ENCODE measurements at places on chromosomes 7 and 10. TPM values are rescaled to one million over a fixed set of nuclear protein-coding genes. Genes with fewer than 3 reads are reported as not detected.
A peak's percentile ranks its signal among the peaks of the same experiment; 100 is the strongest.

NANOS1 gene
- 1.4 TPM for total RNA-seq

ABCA13 gene
- 0.12 TPM for total RNA-seq

TRAPPC14 gene
- 16.5 TPM for total RNA-seq

STOX1 gene
- total RNA-seq: 0.39 TPM

PLEKHS1 gene
- 0.29 TPM for total RNA-seq

DNA sequence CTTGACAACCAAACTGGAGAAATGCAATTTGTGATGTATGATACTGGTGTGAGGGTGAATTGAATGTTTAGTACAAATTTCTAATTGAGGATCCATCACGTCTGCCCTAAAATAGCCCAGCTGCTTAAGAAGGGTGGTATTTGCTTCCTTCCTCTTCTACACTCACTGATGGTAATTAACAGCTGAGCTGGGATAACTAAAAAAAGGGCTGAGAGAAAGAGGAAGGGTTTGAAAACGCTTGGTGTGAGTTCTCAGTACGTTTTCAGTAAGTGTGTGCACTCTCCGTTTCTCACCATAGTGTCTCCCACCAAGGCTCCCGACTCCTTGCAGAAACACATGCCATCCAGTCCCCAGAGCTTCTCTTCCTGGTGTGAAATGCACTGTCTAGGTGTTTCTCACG lies 54.3 kb downstream of the MAP3K8 start:
- H3K27me3 ChIP-seq: no peaks in the 10 kb centered on the region
- H3K4me1 ChIP-seq: no peaks in the 10 kb centered on the region
- no peak for DNase-seq
- no peaks in the 10 kb centered on the region for H3K36me3 ChIP-seq
- no peak overlapping the region for H3K4me3 ChIP-seq
- no peak overlapping the region for H3K27ac ChIP-seq

GRCh38 chr7:20834656-20835055 lies 48.0 kb upstream of the SP8 start:
- no peak for DNase-seq
- no peak overlapping the region for H3K27ac ChIP-seq
- no peaks in the 10 kb centered on the region for H3K4me1 ChIP-seq
- no peak overlapping the region for H3K4me3 ChIP-seq

DNA sequence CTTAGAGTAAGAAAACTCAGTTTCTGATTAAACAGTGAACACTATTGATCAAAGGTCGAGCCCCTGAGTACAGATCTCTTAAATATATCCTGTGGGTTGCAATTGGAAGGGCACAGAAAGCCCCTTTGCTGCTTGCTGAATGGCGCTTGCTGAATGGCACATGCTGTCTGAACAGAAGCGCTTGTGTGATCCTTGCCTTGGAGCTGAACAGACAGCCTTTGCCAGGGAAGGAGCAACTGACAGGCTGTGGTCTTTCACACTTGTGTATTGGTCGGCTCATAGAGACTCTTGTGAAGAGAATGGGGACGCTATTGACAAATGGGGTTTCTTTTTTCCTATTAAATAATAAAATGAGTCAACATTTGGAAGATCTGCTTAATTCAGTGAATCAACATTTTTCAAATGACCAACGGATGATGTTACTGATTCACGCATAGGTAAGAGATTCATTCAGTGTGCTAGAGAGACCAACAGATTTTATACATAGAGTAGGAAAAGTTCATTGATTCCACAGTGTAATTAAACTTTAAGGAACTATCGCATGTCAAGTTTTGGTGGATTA lies 99.4 kb upstream of the TNS3 start:
- DNase-seq: no peak
- H3K4me3 ChIP-seq: no peak overlapping the region
- H3K4me1 ChIP-seq: no peaks in the 10 kb centered on the region

- H3K36me3 ChIP-seq: no peaks in the 10 kb centered on the region
- no peaks in the 10 kb centered on the region for H3K27me3 ChIP-seq
- H3K4me1 ChIP-seq: no peaks in the 10 kb centered on the region
- no peak overlapping the region for H3K27ac ChIP-seq
Observed at GRCh38 chr7:11297764-11298163, 324.1 kb downstream of the PHF14 start.

- H3K27ac ChIP-seq: no peak overlapping the region
- DNase-seq: no peak
- H3K4me3 ChIP-seq: no peak overlapping the region
- H3K27me3 ChIP-seq: no peaks in the 10 kb centered on the region
- H3K36me3 ChIP-seq: no peaks in the 10 kb centered on the region
- H3K4me1 ChIP-seq: no peaks in the 10 kb centered on the region
Observed at GRCh38 chr7:34158368-34159153, 253.2 kb downstream of the BMPER start.

GRCh38 chr10:118465300-118465874 lies 123.3 kb upstream of the FAM204A start:
- no peaks in the 10 kb centered on the region for H3K36me3 ChIP-seq
- H3K4me3 ChIP-seq: no peak overlapping the region
- no peak for DNase-seq
- H3K4me1 ChIP-seq: no peaks in the 10 kb centered on the region
- H3K27me3 ChIP-seq: peaks cover 2% of the 10 kb centered on the region

GRCh38 chr10:129506101-129506797 lies 39.2 kb downstream of the MGMT start:
- H3K4me3 ChIP-seq: no peak overlapping the region
- no peak for DNase-seq
- no peak overlapping the region for H3K27ac ChIP-seq
- H3K36me3 ChIP-seq: no peaks in the 10 kb centered on the region
- H3K4me1 ChIP-seq: no peaks in the 10 kb centered on the region

GRCh38 chr7:46633630-46634240 lies 712.7 kb upstream of the IGFBP3 start:
- no peak overlapping the region for H3K4me3 ChIP-seq
- no peaks in the 10 kb centered on the region for H3K4me1 ChIP-seq
- H3K27ac ChIP-seq: no peak overlapping the region
- no peaks in the 10 kb centered on the region for H3K27me3 ChIP-seq
- no peak for DNase-seq
- no peaks in the 10 kb centered on the region for H3K36me3 ChIP-seq

GRCh38 chr7:142962991-142963390 lies 828 bp upstream of the KEL start:
- no peaks in the 10 kb centered on the region for H3K4me1 ChIP-seq
- no peak for DNase-seq
- H3K36me3 ChIP-seq: no peaks in the 10 kb centered on the region
- peaks cover 3% of the 10 kb centered on the region for H3K27me3 ChIP-seq

DNA sequence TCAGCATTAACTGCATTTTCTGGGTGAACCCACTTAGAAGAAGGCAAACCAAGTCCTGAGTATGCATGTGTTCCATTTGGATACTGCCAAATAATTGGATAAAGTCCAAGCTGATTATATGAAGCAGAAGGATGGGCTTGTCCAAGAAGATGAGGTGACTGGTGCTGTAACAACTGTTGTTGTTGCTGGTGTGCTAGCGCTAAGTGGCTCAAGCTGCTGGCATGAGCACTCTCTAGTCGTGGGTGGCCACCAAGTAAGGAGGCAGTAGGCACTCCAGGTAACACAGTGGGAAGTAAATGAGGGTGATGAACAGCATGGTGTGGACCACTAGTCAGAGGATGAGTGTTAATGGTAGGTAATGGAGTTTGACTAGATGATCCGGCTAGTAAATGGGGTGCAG lies 80.4 kb downstream of the NRBF2 start:
- peaks cover 3% of the 10 kb centered on the region for H3K4me1 ChIP-seq
- DNase-seq: no peak
- H3K27me3 ChIP-seq: no peaks in the 10 kb centered on the region
- no peaks in the 10 kb centered on the region for H3K36me3 ChIP-seq
- no peak overlapping the region for H3K4me3 ChIP-seq
- no peak overlapping the region for H3K27ac ChIP-seq

DNA sequence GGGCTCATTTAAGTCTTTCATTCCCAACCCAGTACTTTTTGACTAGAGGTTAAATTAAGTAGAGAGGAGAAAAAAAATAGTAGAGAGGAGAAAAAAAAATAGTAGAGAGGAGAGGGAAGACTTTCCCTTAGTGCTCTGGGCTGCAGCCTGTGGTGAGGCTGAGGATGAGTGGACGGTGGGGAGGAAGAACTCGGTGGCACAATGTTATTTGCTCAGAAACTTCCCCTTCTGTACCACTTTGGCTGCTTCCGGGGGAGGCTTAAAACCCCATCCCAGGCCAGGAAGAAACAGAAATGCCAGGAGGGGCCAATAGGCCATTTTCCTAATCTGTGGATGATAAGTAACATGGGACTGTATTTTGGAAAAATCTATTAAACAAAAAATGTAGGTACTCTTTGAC lies 14.6 kb upstream of the MLXIPL start:
- no peak overlapping the region for H3K27ac ChIP-seq
- no peaks in the 10 kb centered on the region for H3K4me1 ChIP-seq
- no peak for DNase-seq

DNA sequence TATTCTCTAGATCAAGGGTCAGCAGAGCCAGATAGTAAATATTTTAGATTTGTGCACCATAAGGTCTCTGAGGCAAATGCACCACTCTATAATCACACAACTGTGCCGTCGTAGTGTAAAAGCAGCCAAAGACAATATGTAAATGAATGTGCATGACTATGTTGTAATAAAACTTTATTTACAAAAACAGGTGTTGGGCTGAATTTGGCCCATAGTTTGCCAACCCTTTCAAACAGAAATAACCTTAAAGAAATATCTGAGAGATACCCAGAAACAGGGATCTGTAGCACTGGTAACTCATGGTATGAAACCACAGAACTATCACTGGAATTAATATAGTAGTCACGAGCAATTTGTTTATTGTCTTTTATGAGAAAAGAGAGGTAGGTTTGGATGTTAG lies 86.0 kb downstream of the ARID5B start:
- H3K36me3 ChIP-seq: peaks cover 3% of the 10 kb centered on the region
- H3K4me3 ChIP-seq: no peak overlapping the region
- no peaks in the 10 kb centered on the region for H3K4me1 ChIP-seq
- peak overlapping the region; percentile 61 for H3K27ac ChIP-seq
- DNase-seq: no peak

- no peaks in the 10 kb centered on the region for H3K27me3 ChIP-seq
- no peak for DNase-seq
- no peaks in the 10 kb centered on the region for H3K36me3 ChIP-seq
- H3K4me1 ChIP-seq: no peaks in the 10 kb centered on the region
- H3K27ac ChIP-seq: no peak overlapping the region
- no peak overlapping the region for H3K4me3 ChIP-seq
Observed at GRCh38 chr10:108490944-108491343, 1326.4 kb upstream of the SORCS1 start.

- H3K4me3 ChIP-seq: no peak overlapping the region
- DNase-seq: no peak
- no peaks in the 10 kb centered on the region for H3K4me1 ChIP-seq
- no peaks in the 10 kb centered on the region for H3K36me3 ChIP-seq
- H3K27me3 ChIP-seq: no peaks in the 10 kb centered on the region
Observed at GRCh38 chr10:49407151-49407550, 11.3 kb upstream of the DRGX start.

GRCh38 chr7:12777257-12777656 lies 89.8 kb downstream of the ARL4A start:
- H3K4me3 ChIP-seq: no peak overlapping the region
- no peak overlapping the region for H3K27ac ChIP-seq
- H3K4me1 ChIP-seq: no peaks in the 10 kb centered on the region
- H3K27me3 ChIP-seq: no peaks in the 10 kb centered on the region

DNA sequence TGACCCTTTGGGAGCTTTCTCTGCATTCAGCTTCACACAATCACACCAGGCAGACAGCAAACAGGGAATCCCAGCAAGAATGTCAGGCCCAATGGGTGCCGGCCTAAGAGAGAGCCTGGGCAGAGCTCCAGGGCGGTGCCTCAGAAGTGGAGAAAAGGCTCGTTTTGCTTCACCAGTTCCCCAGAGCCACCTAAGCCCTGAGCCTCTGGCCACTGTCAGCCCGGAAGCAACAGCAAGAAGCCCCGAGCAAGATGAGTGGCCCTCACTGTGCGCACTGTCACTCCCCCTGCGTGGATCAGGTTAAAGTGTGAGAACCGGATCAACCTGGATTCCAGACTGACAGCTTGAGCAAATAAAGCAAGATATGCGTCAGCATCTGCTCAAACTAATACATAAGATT lies 14.7 kb downstream of the CNPY1 start:
- no peaks in the 10 kb centered on the region for H3K27me3 ChIP-seq
- no peak overlapping the region for H3K4me3 ChIP-seq
- no peak overlapping the region for H3K27ac ChIP-seq

GRCh38 chr7:98215561-98216495 lies 4.6 kb downstream of the BHLHA15 start:
- peak; percentile 33 for DNase-seq
- no peak overlapping the region for H3K27ac ChIP-seq
- H3K36me3 ChIP-seq: no peaks in the 10 kb centered on the region
- no peaks in the 10 kb centered on the region for H3K4me1 ChIP-seq

DNA sequence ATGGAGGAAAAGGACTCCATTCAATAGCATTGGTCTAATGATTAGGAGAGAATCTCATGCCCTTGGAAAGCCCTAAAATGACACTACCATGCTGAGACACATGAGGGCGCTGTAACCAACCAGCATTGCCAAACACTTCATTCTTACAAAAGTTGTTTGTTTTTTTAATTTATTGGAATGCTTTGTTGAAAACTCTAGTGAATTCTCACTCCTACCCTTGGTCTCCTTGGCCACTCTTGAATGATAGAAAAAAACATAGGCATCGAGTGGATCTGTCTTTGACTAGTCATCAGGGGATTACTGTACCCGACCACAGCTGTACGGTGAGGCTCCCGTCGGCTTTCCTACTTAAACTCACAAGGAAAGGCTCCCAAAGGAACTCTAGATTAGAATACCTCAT lies 29.3 kb upstream of the ADD3 start:
- H3K36me3 ChIP-seq: no peaks in the 10 kb centered on the region
- peaks cover 13% of the 10 kb centered on the region for H3K4me1 ChIP-seq
- H3K4me3 ChIP-seq: no peak overlapping the region

DNA sequence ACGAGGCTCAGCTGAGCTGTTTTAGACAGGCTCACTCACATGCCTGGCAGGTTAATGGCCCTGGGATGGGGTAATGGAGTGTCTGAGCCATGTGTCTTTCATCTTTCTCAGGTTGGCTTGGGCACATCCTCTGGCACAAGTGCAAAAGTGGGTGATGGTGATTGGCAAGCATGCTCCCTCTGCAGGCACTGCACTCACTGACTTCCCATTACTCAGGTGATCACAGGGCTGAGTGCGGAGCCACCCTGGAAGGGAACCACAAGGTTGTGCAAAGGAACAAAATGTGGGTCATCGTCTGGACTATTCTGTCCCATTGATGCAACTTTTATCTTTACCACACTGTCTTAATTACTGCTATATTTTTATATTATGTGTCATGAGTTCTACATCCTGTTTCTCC lies 244.1 kb upstream of the AKR1E2 start:
- no peaks in the 10 kb centered on the region for H3K27me3 ChIP-seq
- H3K4me3 ChIP-seq: no peak overlapping the region
- no peaks in the 10 kb centered on the region for H3K4me1 ChIP-seq
- H3K36me3 ChIP-seq: no peaks in the 10 kb centered on the region
- DNase-seq: no peak
